ENCODE measurements at places on chromosomes 6 and 20.

DNA sequence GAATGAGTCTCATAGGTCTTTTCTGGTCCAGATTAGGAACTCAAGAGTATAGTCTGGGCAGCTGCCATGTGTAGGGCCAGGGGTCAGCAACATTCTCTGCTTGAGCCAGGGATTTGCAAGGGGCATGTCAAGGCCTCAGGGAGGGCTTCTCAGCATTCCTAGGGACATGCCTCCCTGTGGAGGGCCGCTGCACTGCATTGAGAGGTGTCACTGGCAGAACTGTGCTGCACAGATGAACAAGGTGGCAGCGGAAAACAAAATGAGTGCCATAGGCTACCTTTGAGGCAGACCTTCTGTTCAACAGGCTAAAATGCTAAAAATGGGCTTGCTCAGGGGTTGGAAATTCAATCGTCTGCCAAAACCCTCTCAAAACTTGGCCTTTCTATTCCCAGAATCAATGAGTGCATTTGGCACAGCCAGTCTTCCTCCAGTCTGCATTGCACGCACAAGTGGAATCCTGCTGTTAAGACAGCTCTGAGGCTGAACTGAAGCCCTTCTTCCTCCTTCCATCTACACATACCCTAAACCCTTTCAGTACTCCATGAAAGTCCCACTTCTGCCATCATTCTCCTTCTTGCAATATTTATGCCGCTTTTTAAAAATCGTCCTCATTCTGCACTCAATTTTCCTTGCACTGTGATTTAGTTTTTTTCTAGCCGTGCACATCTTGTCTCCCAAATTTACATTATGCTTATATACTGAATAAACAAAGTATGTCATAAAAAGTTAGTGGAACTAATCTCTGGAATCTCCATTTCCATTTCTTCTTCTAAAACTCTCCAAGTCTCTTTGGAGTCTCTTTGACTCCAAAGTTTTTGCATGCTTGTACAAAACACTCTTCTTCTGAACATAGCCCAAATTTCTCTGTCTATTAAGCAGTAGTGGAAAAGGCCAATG is 51.7 kb downstream of the SLC26A8 start:
- no peak for DNase-seq

DNA sequence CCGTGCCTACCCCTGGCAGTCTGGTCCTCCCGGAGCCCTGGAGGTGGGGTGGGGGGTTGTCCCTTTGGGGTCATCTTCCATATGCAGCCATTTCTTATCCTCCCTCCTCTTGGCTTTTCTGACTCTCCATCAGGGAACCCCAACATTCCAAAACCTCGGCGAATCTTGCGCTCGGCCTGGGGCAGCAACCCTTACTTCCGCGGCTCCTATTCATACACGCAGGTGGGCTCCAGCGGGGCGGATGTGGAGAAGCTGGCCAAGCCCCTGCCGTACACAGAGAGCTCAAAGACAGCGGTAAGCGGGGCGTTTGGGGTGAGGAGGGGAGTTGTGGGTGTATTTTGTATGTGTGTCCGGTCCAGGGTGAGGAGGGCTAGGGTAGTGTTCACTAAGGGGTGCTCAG is 168.0 kb upstream of the RNF24 start:
- DNase-seq, result no peak

GRCh38 chr20:50438986-50439407 is 71.2 kb upstream of the PTPN1 start:
- no peak for DNase-seq

DNA sequence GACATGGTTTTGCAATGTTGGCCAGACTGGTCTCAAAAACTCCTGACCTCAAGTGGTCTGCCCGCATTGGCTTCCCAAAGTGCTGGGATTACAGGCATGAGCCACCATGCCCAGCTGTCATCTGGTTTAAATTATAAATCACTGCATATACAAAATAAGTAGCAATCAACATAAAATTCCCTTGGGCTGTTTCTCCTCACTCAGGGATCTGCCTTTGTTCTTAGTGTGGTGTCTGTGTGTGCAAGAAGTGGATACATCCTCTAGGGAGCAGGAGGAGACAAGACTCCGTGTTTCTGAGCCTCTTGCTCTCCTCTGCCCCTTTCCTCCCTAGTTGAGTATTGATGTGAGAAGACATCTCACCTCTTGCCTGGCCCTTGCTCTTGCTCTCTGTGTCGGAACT is 65.2 kb upstream of the ADGRF4 start:
- no peak for DNase-seq

- no peak for DNase-seq
Observed at GRCh38 chr6:169640351-169640852, 61.4 kb downstream of the WDR27 start.

DNA sequence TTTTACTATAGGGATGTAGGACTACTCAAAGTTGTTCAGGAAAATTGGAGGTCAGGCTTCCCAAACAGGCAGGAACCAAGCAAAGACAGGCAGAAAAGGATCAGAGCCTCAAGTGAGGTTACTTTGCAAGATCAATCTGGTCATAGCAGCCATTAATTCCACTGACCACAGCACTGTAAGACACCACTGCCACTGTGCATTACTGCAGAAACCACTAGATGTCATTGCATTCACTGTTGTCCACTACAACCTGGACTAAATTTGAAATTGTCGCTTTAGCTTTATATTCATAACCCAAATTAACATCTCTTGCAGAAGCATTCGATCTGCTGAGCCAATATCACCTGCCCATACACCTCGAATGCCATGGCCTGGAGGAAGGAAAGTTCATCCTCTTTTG is 126.9 kb upstream of the UFL1 start:
- DNase-seq, result no peak

- no peak for DNase-seq
Observed at GRCh38 chr20:10040070-10040975, 5.5 kb downstream of the ANKEF1 start.

GRCh38 chr6:127415096-127415495 is 44.1 kb downstream of the KIAA0408 start:
- DNase-seq, result no peak

DNA sequence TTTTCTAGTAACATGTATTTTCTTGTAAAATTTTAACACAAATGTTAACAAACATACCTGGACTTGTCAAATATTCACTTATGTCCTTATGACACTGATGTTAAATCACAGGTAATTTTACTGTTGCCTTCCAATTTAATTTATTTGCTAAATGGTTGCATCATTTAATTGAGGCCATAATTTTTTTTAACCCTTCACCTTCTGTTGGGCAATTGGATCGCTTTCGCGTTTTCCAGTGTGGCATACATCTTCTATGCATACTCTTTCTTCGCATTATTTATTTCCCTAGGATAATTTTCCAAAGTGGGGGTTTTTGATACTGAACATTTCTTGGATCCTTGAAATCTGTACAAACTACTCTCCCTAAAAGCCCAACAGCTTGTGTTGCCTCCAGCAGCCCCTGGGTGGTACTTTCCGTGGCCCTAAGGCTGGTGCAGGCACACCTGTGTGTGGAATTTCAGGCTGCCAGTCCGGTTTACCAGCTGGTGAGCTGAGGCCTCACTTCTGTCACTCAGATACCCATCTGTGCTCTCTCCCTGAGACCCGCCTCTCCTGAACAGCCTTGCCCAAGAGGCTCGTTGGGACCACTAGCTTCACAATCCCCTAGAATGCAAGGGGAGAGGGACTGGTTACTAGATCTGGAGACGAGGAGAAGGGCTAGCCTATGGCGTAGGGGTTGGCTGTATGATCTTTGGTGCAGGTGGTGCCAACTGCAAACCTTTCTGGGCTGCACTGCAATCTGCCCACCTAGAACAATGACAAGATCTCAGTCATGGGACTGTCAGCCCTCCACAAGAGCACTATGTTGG is 11.2 kb upstream of the C20orf144 start:
- DNase-seq, result no peak

DNA sequence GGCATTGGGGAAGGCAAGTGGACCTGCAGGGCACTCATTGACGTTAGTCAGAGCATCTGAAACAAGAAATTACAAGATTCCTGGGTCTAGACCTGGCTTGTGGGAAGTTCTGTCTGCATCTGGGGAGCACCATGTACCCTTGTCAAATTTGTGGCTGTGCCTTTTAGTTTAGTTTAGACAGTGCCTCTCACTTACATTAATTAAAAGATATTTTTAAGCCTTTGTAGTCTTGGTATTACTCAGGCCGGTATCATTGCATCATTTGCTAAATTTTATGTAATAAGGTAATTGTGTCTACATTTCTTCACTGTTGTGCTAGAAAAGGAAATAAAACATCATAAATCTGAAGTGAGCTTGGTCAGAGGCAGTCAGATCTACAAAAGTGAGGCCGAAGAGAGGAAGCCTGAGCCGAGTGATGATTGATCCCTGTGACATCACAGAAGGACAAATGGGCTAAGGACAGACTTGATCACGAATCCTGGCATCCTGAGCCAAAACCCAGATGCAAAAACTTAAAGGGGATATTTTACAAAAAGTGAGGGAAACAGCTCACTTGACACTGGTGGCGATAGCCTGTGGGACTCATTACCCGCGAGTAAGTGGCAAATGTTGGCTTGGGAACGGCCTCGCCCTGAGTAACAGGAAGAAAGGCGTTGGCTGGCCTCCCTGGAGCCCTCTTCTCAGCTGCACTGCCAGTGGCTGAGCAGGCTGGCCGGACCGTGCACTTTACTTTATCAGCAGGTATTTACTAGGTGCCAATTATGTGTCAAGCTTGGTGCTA is 106.5 kb downstream of the TCP11 start:
- no peak for DNase-seq

DNA sequence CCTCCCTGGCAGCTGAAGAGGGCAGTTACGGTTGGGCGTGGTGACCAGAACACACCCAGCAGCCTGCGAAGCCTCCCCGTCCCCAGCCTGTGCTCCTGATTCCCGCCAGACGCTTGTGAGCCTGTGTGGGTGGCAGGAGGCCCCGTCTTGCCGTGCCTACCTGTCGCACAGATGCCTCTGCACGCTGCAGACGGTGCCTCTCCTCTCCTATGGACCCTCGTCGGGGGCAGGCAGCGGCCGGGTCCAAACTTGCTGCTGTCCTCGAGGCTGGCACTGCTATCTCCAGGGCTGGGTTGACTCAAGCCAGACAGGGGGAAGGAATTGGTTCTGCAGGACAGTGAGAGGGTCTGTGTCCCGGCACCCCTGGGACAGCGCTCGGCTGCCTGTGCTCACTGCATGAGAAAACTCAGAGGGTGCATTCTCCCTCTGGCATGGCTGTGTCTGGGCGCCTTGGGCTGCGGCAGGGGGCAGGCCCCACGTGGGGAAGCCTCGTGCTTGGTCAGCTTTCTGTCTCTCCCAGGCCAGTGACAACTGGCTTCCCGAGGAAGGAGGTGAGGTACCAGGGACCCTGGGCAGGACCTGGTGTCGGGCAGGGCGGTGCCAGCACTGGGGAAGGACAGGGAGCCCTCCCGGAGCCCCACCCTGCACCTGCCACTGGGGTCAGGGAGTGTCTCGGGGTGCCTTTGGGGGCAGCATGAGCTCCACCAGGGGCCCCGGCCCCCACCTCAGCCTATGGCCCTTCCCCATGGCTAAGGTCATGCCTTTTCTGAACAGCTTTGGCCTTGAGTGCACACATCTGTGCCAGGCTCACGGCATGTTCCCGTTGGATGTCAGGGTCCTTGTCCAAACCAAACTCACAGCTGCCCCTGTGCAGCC is 127.5 kb downstream of the TAF4 start:
- DNase-seq, result no peak

DNA sequence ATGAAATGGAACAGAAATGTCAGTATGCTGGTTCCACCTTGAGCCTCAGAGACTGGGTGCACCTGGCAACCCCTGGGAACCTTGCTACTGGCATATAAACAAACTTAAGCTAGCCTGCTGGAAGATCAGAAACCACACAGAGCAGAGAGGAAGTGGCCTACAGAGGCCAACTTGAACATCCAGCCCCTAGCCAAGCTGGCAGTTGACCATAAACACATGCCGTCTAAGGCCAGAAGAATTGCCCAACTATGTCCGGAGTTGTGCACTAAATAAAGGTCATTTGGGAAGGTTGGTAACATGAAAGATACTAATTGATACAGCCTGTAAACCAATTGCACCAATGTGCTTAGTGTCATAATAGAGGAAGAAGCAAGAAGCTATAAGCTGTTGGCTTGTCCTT is 266.6 kb upstream of the BTBD3 start:
- no peak for DNase-seq

DNA sequence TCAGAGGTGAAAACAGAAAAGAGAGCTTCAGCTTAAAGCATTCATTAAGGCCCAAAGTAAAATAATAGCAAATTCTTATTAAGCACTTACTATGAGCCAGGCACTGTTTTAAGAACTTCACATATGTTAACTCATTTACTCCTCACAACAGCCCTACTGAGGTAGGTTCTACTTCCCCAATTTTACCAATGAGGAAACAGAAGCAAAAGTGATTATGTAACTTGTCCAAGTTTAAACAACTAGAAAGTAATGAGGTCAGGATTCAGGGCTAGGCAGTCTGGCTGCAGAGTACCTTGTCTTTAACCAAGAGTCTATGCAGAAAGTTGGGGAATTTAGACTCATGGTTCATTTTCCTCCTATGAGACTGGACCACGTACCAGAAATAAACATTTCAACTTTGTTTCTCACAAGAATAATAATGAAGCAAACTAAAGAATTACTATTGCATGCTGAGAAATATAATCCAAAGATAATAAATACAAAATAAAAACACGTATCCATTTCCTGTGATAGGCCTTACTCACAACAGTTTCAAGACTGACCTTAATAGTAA is 3.8 kb downstream of the COL21A1 start:
- no peak for DNase-seq

GRCh38 chr6:41426888-41427641 is 91.7 kb downstream of the NCR2 start:
- DNase-seq, result no peak

DNA sequence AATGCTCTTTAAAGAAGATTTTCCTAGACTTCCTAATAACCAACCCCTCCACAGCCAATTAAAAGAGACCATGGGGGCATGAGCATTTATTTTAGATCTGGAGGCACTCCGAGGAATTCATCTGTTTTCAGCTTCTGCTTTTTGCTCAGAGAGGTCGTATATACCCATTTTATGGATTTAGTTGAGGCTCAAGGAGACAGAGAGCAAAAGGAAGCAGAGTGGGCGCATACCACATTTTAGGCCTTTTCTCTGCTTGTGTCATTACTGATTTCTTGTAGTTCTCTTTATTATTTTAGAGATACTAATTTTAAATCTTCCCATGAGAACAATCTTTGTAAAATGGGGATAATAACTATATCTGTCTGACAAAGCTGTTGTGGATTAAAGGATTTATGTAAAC is 129.6 kb upstream of the IFNGR1 start:
- no peak for DNase-seq

GRCh38 chr6:147421903-147422302 is 86.6 kb upstream of the SAMD5 start:
- DNase-seq, result no peak

- DNase-seq, result no peak
Observed at GRCh38 chr6:158388727-158389126, 76.5 kb downstream of the TULP4 start.

DNA sequence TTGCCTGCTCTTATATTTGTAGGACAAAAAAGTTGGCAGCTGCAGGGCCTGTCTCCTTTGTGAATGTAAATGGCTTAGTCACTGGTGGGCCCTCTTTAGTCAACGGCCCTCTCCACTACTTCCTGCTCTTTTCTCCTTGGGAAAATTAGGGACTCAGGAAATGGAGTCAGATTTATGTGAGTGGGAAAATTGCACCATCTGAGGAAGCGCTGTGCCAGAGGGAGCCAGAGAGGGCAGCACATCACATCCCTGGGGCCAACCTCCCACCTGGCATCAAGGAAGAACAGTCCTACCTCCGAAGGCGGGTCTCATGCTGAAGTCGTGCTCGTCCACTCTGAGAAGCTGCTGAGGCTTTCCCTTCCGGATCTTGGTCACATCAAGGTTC is 15.6 kb downstream of the GABRR2 start:
- no peak for DNase-seq

Data from activated T-cell treated with anti-CD3 and anti-CD28 coated beads, Interleukin-2, amount 50 U/mL, for 1 hour (primary cell).